Placental pericyte (primary cell): ENCODE measurements at places on chromosomes 5 and 9. TPM values are rescaled to one million over a fixed set of nuclear protein-coding genes. Genes with fewer than 3 reads are reported as not detected.

The MED27 gene
- 24.7 and 27.6 TPM in 2 replicates for total RNA-seq

The STPG3 gene
- total RNA-seq = not detected in 2 replicates

The PFN3 gene
- total RNA-seq = not detected in 2 replicates

The GABBR2 gene
- 0.44 and 8.3 TPM in 2 replicates for total RNA-seq

The PCDHA3 gene
- total RNA-seq = 0.14 and 0.22 TPM in 2 replicates

The SV2C gene
- total RNA-seq = not detected in 2 replicates

The MLANA gene
- total RNA-seq = not detected in 2 replicates

The CATSPER3 gene
- total RNA-seq = 0.43 TPM in 1 of 2 replicates, not detected in the other

The KCTD16 gene
- 1.1 and 3.7 TPM in 2 replicates for total RNA-seq

The GKAP1 gene
- total RNA-seq = 0.29 and 2.6 TPM in 2 replicates

The PKD2L2 gene
- total RNA-seq = not detected in 2 replicates

The PCDHGA1 gene
- total RNA-seq = 0.43 and 0.88 TPM in 2 replicates

The SLC22A4 gene
- 12.5 and 34.1 TPM in 2 replicates for total RNA-seq

The KIAA0825 gene
- total RNA-seq = 1.5 and 6.0 TPM in 2 replicates

The PCDHB14 gene
- total RNA-seq = 0.29 and 0.44 TPM in 2 replicates

The STING1 gene
- 36.3 and 72.7 TPM in 2 replicates for total RNA-seq

The NHP2 gene
- 92.4 and 122 TPM in 2 replicates for total RNA-seq

The RLN2 gene
- not detected in 2 replicates for total RNA-seq

The TMC1 gene
- total RNA-seq = 0.86 TPM in 1 of 2 replicates, not detected in the other

The LRRC19 gene
- total RNA-seq = not detected in 2 replicates

The PCDHB11 gene
- total RNA-seq = under 0.01 and 0.29 TPM in 2 replicates

The WNK2 gene
- total RNA-seq = not detected in 2 replicates

The NEUROG1 gene
- total RNA-seq = not detected in 2 replicates

The RNF183 gene
- total RNA-seq = not detected in 2 replicates

The TRAF2 gene
- total RNA-seq = 9.6 and 15.2 TPM in 2 replicates

The LEAP2 gene
- total RNA-seq = 0.22 and 0.43 TPM in 2 replicates

The KIF24 gene
- total RNA-seq = 0.66 and 9.9 TPM in 2 replicates

The WNT8A gene
- not detected in 2 replicates for total RNA-seq

The FAM81B gene
- not detected in 2 replicates for total RNA-seq

The PLAC8L1 gene
- not detected in 2 replicates for total RNA-seq

The SLC25A2 gene
- total RNA-seq = 0.44 and 2.0 TPM in 2 replicates

The CDHR2 gene
- total RNA-seq = not detected in 2 replicates

The TXNDC8 gene
- total RNA-seq = not detected in 2 replicates

The LYRM7 gene
- 2.0 and 7.3 TPM in 2 replicates for total RNA-seq

The DOCK8 gene
- total RNA-seq = 0.14 TPM in 1 of 2 replicates, not detected in the other

The CNTFR gene
- total RNA-seq = not detected in 2 replicates

The ANKRD34B gene
- not detected in 2 replicates for total RNA-seq

The TUSC1 gene
- total RNA-seq = 0.44 and 11.3 TPM in 2 replicates

The BTNL8 gene
- total RNA-seq = not detected in 2 replicates

The ADGRD2 gene
- not detected in 2 replicates for total RNA-seq

The ZNF883 gene
- total RNA-seq = under 0.01 and 0.22 TPM in 2 replicates

The TRIM14 gene
- total RNA-seq = 3.7 and 13.5 TPM in 2 replicates

The PCDHAC2 gene
- 0.14 and 0.22 TPM in 2 replicates for total RNA-seq

The ACOT12 gene
- total RNA-seq = 0.57 and 0.66 TPM in 2 replicates
